ENCODE measurements at places on chromosomes 5 and 9.

GRCh38 chr5:89228355-89228754 lies 345.4 kb upstream of the MEF2C start:
- DNase-seq = no peak

GRCh38 chr5:77751328-77752023 lies 24.7 kb downstream of the TBCA start:
- no peak for DNase-seq

GRCh38 chr5:177513500-177513899 lies 3.3 kb downstream of the DDX41 start:
- DNase-seq = no peak

- DNase-seq = no peak
Measured at GRCh38 chr9:121678501-121679022, 27.1 kb downstream of the DAB2IP start.

DNA sequence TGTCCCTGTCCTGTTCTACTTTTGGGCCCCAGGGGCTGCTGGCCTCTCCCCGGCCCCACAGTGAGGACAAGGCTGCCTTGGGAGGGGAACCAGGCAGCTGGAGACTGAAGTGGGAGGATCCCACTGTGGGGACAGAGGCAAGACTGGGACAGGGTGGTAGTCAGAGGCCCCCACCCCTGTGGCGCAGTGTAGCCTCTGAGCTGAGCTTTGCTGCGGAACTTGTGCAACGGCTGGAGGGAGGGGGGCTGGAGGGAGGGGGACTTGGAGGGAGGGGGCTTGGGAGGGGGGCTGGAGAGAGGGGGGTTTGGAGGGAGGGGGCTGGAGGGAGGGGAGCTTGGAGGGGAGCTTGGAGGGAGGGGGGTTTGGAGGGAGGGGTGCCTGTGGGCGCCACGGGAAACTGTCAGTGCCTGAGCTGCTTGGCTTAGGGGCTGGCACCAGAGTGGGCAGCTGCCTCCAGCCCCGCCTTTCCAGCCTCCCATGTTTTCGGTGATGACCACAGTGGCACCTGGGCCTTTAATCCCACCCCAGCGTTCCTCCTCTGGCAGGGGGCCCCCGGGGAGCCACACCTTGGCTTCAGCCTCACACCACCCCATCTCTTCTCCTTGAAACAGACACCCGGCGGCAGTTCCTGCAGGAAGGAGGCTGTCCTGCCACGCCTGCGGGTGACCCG lies 2.3 kb upstream of the FUT7 start:
- DNase-seq = no peak

DNA sequence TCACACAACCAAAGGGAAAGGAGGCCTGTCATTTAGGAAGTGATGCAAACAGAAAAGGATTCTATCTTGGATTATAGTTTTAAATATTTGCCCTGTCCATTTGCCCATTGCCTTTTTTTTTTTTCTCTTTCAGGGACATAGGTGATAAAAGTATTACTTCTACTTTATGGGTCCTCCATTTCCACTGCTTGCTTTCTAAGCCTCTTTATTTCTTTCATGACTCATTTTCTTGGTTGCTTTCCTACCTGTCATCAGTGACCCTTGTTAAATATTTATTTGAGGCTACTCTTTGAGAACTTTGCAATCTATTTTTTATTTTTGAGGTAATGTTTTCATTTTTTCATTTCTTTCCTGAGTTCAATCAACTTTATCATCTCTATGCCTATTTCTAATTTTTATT lies 522.9 kb upstream of the ARRDC3 start:
- DNase-seq = no peak

DNA sequence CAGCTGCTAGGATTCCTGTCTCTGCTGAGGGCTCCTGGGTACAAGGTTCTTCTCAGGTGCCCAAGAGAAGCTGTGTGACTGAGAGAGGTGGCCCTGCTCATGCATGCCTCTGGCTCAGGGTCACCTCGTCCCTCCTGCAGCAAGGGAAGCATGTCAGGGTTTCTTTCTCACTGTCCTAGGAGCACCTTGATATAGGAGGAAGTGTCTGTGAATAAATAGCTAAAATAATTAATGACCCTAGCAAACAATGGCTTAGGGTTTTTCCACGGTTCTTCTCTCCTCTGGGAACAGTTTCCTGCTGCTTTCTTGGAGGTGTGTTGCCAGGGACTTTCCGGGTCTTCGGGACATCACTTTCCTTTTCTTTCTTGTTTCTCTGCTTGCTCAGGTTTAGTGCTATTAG lies 87.2 kb downstream of the ARHGAP26 start:
- no peak for DNase-seq

- DNase-seq = no peak
Measured at GRCh38 chr9:108410161-108410560, 445.6 kb downstream of the ACTL7B start.

- no peak for DNase-seq
Measured at GRCh38 chr5:62299101-62299500, 6.9 kb upstream of the KIF2A start.

- DNase-seq = no peak
Measured at GRCh38 chr9:134258332-134258731, 67.9 kb upstream of the RXRA start.

GRCh38 chr5:104412649-104413240 lies 850.2 kb upstream of the NUDT12 start:
- DNase-seq = no peak

DNA sequence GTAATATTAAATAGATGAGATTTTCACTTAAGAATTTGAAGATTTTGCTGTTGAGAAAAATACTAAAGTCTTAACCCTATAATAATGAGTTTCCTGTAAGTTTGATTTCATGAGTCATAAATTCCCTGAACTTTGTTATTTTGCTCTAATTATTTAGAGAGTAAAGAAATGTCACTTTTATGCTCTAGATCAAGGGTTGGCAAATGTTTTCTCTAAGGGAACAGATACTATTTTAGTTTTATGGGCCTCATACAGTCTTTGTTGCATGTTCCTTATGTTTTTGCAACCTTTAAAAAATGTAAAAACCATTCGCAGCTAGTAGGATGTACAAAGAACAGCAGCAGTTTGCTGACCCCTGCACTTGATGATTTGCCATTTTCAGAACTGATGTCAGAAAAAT lies 480 bp upstream of the TXNDC8 start:
- DNase-seq = no peak

- no peak for DNase-seq
Measured at GRCh38 chr9:105958587-105958986, 264.2 kb downstream of the TMEM38B start.

- no peak for DNase-seq
Measured at GRCh38 chr9:4055032-4055431, 244.8 kb downstream of the GLIS3 start.
